ENCODE measurements at places on chromosomes 2 and 18.

DNA sequence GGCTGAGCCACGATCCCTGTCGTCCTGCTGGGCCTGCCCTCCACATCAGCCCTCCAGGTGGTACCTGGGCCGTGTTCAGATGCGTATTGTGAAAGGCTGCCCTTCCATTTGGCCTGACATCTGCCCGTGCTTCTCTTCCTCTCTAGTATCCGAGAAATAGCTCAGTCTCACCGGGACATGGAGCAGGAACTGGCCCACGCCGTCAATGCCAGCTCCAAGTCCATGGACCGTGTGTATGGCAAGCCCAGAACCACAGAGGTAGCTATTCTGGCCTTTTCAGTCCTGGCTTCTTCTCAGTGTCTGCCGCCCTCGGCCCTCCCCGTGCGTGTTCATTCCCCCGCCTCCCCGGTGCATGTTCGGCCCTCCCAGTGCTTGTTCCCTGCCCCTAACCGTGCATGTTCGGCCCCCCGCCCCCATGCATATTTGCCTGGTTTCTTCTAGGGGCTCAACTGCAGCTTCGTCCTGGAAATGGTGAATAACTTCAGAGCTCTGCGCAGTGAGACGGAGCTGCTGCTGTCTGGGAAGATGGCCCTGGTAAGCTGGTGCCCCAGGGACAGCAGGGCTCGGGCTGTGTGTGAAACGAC lies 104.3 kb downstream of the USP40 start:
- DNase-seq, result no peak

DNA sequence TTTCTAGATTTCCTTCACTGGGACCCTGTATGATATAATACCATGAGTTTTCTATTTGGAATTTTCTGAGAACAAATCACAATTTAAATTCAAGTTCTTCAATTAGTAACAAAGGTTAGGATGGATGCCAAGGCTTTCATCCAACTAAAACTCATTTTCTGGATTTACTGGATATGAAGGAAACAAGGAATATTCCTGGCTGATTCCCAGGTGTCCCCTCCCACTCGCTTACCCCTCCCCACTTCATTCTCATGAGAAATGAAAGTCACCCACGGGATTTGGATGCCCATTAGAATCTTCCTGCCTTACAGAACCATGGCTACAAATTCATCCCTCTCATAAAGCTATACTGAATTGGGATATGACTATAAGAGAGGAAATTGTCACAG lies 40.0 kb downstream of the RNU4ATAC start:
- no peak for DNase-seq

DNA sequence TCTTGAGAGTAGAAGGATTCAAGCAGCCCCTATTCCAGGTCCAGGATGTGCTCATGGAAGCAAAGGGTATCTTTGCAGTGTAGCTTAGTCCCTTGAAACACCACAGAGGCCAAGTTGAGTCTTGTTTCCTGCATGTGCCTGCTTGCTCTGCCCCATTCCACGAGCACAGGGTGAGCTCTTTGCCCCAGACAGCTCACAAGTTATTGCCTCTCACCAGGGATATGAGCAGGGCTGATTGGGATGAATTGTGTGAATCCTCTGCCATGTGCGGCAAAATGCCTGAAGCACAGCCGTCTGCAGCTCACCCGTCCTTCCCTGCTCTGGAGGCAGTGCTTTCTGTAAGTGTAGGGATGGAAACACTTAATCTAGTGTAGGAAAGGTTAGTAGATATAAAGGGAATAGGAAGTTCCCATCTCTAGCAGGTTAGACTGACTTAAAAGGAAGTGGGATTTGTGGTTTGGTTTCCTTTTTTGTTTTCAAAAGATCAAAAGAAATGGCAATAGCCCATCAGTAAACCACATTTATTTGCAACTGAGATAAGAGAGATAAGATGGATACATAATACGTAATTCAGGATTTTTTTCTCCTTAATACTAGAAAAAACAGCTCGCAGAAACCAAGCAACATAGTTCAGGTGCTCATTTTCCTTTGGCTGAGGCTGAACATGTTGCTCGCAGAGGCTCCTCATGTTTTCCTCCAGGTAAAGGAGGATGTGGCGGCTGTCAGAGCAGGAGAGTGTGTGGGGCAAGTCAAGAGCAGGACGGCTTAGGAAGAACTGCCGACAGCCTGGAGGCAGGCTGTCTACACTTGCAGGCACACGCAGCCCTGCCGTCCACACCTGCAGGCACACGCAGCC lies 41.4 kb downstream of the TMEM182 start:
- DNase-seq, result no peak

- DNase-seq, result no peak
Measured at GRCh38 chr2:60862642-60863041, 18.7 kb upstream of the REL start.

- DNase-seq, result no peak
Measured at GRCh38 chr2:62443471-62443870, 62.5 kb downstream of the TMEM17 start.

GRCh38 chr2:29009270-29009669 lies 28.2 kb downstream of the TOGARAM2 start:
- no peak for DNase-seq

DNA sequence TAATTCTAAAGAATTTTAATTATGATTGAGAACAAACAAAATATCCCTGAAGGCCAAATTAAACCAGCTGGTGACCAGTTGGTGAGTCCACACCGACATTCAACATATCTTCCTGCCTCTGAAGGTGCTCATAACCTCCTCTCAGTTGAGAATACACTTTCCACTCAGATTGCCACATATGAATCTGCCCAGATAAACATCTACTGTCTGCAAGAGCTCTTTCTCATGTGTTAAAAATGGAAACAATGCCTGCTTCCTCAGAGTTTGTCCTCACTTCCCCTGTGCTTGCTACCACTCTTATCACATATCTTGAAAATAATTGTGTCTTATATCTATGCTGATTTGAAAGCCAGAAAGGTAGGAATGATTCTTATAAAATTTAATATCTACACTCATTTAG lies 177.7 kb upstream of the GULP1 start:
- no peak for DNase-seq

DNA sequence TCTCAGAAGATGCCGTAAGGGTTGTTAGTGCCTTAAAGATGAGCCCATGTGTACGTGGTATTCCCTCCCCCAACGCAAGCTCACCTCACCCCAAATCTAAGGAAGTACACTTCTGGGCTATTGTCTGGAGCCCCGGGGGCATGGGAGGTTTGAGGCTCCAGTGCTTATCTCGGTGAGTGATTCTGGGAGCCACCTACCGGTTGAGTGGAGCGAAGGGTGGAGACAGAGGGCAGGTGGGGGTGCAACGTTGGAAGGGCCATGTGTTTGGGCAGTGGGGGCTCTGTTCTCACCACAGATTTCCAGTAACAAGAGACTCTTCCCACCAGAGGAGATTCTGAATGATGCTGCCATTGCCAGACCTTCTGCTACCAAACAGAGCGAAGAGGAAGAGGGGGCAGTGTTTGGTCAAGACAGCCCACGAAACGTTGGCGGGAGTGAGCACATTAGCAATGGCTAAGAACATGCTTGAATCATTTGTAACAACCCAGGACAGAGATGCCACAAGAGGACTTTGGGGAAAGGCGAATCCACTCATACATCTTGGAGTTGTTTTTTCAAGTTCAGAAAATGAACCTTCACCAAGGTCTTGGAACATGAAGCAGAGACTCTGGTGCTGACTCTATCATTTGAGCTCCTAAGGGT lies 38.7 kb downstream of the TWIST2 start:
- no peak for DNase-seq

DNA sequence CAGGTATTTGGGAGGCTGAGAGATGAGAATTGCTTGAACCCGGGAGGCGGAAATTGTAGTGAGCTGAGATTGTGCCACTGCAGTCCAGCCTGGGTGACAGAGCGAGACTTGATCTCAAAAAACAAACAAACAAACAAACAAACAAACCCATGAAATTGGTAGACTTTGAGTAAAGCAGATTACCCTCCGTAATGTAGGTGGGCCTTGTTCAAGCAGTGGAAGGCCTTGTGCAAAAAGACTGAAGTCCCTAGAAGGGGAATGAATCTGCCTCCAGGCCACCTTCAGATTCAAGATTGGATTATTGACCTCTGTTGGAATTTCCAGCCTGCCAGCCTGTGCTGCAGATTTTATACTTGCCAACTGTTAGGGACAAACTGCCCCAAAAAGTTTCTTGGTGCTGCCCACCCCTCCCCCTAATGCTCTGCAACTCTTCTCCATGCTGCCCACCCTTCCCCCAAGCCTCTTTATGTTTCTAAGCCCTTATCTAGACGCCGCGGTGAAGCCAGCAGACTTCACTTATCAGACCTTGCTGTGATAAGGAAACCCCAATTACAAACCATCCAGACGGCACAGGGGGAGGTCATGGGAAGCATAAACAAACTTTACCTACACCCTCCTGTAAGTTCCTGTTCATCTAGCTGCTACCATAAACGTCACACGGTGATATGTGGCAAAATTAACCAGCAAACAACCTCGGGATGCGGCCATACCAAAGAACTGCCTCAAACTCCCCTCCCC lies 17.0 kb downstream of the CYP27A1 start:
- no peak for DNase-seq

DNA sequence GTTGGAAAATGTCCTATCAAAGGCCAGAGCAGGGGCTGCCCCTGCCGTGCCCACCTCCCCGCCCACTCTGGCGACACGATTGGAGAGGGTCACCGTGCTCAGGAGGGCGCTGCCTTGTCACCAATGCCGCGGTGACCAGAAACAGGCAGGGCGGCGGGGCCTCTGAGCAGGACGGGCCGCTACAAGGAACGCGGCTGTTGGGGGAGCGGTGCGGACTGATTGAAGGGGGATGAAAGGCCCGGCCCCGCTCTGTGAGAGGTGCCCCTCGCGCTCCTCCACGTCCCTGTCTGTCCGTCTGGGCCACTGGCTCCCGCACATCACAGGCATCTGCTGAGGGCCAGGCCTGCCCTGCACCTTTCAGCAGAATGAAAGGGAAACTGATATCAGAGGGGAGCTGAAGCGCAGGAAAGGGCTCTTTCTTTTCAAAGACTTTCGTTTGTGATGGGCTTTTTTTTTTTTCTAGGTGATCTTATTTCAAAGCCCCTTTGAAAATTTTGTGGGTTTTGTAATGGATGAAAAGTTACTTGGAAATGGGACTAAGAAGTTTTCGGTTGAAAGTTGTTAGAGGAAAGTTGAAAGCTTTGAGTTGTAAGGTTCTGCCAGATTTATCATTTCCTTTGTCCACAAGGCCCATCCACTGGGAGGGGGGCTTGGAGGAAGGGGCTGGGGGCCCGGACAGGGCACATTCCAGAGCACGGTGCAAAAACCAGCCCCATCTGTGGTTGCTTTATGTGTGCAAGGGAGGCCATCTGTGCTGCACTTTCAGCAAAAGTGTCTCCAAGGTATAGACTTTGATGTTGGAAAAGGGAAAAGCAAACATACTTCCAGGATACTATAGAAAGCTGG lies 244.2 kb downstream of the KLHL29 start:
- no peak for DNase-seq

GRCh38 chr2:129877795-129878775 lies 101.4 kb upstream of the RAB6C start:
- DNase-seq, result peak; percentile 50

DNA sequence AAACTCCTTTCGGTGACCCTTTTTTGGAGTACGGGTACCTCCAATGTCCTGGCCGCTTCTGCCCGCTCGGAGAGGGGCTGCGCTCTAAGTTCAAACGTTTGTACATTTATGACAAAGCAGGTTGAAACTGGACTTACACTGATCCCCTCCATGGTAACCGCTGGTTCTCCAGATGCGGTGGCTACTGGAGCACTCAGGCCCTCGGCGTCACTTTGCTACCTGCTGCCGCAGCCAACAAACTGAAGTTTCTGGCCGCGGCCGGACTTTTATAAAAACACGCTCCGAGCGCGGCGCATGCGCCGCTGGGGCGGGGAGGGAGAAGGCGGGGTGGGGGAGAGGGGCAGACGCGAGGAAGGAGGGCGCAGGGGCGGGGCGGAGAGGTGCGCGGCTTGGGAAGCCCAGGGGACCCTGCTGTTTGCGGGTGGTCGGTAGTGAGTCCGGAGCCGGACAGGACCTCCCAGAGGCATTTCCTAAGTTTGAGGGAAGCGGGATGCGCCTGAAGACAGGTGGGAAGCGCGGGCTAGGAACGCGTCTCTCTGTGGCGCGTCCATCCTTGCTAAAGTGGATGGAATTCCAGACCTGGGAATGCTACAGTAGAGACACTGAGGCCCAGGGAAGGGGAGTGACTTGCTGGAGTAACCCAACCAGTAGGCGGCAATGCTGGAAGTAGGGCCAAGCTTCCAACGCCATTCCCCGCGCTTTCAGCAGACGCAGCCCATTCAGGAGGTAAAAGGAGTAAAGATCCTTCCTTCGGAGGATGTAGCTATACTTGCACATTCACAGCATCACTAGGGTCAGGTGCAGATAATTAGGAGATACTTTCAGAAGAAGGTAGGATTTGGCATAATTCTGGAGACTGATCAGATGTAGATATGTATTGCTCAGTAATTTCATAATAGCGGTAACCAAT lies at the start of gene CXCR4:
Gene CXCR4, minus strand, starts transcription at position 241 of the 910 bp plus-strand sequence. Its CDS starts 89 bp downstream, at position 152.
- DNase-seq, result peak; percentile 81

- no peak for DNase-seq
Measured at GRCh38 chr2:25885933-25886332, 7.6 kb upstream of the ASXL2 start.

GRCh38 chr2:70748002-70748784 lies 19.8 kb downstream of the ADD2 start:
- DNase-seq, result no peak

DNA sequence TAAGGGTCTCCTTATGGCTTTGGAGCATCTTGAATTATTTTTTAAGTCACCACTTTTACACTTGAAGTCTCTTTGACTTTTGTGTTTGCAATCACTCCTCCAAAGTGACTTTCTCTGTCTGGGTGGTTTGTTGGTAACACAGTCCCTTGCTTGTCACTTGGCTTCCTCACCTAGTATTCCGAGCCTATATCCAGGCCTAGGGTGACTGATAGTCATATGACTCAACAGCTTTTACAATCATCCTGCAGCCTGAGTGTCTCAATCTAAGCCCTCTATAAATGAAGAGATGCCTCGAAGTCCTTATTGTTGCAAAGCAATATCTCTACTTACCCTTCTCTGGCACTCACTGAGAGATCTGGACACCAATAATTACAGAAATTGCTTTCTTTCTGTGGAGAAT lies 53.9 kb upstream of the SETBP1 start:
- no peak for DNase-seq

DNA sequence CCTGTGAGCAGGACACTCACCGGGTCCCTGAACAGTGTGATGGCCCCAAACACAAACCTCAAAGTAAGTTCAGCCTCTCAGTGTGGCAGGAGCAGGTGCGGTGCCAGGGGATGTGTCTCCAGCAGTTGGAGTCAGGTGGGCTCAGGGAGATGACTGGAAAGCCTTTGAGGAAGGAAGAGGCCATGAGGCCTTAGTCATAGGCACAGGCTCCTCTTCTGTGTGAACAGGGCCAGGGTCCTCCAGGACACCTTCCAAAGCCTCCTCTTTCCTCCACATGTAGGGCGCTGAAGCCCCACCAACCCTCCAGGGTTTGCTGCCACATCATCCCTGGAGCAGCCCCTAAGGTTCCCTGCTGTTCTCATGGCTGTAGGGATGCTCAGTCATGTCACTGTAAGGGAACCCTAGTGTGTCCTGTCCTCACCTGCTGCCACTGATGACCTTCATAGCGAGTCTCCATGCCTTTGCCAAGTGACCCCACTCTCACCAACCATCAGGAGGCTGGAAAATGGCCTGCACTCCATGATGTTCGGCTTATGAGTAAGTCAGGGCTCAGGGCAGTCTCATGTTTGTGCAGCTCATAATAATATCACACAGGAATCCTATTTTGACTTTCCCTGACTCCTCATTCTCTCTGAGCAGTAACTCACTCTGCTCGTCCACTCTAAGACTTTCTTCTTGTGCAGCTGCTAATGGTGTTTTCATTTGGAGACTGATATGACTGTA lies 1152.9 kb downstream of the RPIA start:
- DNase-seq, result no peak

All from NCI-H1105 treated with DMSO at 0.1 percent for 48 hours (cell line).